ENCODE measurements at places on chromosomes 6 and 20.

GRCh38 chr6:90186026-90186425 lies 110.6 kb downstream of the BACH2 start:
- DNase-seq, result no peak

GRCh38 chr20:23454816-23455215 lies 2.1 kb upstream of the CST11 start:
- DNase-seq, result no peak

GRCh38 chr6:127202676-127203075 lies 64.0 kb upstream of the RNF146 start:
- DNase-seq, result no peak

GRCh38 chr20:52425253-52425652 lies 233.7 kb upstream of the ZFP64 start:
- DNase-seq, result no peak

GRCh38 chr6:163960128-163960527 lies 545.6 kb downstream of the QKI start:
- DNase-seq, result no peak

DNA sequence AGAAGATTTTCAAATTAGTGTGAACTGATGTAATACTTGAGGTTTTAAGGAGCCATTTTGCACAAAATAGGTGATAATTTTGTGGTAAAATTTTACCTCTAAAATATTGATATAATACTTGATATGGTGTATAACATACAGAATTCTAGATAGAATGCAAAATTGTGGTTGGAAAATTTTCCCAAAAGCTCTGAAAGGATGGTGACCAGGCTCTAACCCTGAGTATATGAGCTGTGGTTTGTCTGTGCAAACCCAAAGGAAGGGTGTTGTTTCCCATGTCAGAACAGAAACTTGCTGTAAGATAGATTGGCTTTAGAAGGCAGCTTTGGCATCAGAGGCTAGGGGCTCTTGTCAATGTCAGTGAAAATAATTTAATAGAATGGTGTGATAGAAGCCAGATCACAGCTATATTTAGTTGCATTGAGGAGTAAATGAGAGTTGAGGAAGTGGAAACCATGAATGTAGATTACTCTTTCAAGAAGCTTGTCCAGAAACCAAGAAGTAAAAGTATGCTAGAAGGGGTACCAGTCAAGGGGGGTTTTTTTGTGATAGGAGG lies 257.7 kb downstream of the FARS2 start:
- no peak for DNase-seq

GRCh38 chr6:144696610-144697368 lies 411.7 kb downstream of the UTRN start:
- no peak for DNase-seq

- peak; percentile 98 for DNase-seq
These were observed at the start of gene SYS1 for GRCh38 chr20:45362804-45363610. Gene SYS1, plus strand, starts transcription at chr20:45363156. Its CDS starts 376 bp downstream, at chr20:45363532.

GRCh38 chr20:35146299-35146919 lies 727 bp downstream of the EDEM2 start:
- DNase-seq, result no peak

GRCh38 chr20:47677635-47678453 lies 107.4 kb downstream of the SULF2 start:
- peak; percentile 43 for DNase-seq

DNA sequence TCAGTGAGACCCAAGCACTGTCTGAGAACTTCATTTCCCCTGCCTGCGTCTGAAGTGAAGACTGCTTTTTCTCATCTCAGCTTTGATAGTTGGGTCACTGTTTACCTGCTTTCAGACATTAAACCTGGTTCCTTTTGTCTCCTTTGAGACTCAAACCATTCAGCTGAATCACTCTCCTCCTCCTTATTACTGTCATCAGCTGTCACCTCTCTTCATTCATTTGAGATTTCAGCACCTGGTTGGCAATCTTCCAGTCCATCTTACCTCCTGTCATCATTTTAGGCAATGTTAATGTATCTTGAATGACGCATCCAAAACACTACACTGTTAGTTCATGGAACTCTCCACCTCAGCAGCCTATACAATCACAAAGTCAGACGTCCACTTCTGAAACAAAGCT lies 34.3 kb upstream of the SOX4 start:
- DNase-seq, result no peak

- DNase-seq, result no peak
These were observed 62.7 kb downstream of the FYN start for GRCh38 chr6:111810294-111811131.

GRCh38 chr6:12379181-12379580 lies 89.0 kb downstream of the EDN1 start:
- DNase-seq, result no peak

DNA sequence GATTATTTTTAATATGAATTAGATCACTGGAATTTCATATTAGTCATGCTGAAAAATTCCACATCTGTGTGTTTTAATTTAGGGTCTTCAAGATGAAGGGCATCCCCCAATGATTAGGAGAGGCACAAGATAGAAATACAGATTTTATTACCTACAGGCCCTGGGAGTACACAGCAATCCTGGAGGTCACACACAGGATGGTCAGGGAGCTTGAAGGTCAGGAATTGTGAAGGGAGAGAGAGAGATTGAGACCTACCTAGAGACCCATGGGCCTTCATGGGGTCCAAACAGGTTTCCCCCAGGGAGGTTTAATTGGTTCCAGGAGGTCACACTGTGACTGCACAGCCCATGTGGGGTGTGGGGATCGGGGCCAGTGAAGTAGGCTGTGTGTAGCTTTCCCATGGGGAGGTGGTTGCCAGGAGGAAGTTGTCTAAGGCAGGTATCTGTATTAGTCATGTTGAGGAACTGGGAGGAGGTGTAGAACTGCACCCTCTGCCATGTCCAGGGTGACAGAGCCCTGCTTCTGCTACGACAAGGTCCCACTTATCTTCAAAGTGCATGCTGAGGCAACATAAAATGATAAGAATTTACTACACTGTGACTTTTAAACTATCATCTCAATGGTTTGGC lies 18.3 kb downstream of the SNX9 start:
- DNase-seq, result no peak

DNA sequence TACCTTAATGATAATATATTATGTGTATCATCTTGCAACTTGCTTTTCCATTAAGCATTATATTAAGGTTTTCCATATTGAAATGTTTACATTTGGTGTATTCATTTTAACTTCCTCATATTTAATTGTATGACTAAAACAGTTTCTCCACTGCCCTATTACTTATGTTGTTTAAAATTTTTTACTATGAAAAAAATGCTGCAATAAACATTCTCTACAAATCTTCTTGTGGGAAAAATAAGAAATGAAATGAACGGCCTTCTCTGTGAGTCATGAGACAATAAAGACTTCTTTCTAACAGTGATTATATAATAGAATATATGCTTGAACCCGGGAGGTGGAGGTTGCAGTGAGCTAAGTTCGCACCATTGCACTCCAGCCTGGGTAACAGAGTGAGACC lies 25.5 kb downstream of the FASTKD5 start:
- DNase-seq, result no peak

GRCh38 chr6:133631421-133631820 lies 257.5 kb upstream of the TCF21 start:
- no peak for DNase-seq

DNA sequence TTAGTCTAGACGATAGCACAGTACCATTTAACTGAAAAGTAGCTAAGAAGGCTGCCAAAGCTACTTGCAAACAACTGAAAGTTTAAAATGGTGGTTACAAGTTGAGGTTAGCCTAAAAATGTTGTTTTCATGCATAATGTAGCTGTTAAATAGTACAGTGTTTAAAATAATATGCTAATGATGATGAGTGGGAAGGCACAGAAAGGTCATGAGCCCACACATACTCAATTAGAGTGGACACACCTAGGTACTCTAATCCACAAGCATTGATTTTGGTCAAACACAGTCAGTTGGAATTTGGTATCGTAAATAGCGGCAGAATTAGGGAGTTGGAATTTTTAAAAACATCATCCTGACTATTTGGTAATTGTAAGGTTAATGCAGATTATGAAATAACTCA lies 7.0 kb downstream of the TXLNB start:
- no peak for DNase-seq

- no peak for DNase-seq
These were observed 375.0 kb upstream of the ARID1B start for GRCh38 chr6:156402227-156402626.

DNA sequence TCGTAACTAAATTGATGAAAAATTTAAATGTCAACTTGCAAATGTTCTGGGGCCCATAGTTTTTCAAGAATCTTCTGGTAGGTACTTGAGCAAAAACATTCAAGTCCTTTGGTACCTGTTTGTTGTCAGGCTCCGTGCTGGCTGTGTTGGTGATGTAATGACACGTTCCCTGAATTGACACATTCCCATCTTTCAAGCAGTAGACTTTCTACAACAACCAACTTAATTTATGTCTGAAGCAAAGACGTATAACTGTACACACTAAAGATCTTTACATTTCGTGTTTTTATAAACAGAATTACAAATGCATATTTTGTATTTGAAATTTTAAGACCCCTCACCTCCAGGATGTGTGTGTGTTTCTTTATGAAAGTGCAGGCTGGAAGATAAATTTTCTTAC lies 49.5 kb downstream of the NCOA3 start:
- DNase-seq, result no peak

GRCh38 chr6:73299151-73299971 lies 36.4 kb upstream of the KHDC1 start:
- no peak for DNase-seq

DNA sequence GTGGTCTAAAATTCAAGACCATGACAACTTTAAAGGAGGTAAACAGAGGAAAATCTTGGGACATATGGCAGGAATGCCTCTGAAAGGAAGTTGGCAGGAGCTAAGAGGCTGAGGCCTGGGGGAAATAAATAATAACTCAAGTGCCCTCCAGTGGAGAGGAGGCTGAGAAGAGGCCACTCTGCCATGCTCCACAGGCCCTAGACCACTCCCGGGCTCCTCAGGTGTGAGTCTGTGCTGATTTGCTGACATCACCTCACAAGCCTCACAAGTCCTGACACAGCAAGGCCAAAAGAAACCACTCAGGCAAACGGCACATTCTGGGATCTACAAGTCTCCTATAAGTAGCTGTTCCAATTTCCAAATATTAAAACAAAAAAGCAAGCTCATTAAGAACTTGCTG lies 91.0 kb upstream of the RIPOR2 start:
- DNase-seq, result no peak

DNA sequence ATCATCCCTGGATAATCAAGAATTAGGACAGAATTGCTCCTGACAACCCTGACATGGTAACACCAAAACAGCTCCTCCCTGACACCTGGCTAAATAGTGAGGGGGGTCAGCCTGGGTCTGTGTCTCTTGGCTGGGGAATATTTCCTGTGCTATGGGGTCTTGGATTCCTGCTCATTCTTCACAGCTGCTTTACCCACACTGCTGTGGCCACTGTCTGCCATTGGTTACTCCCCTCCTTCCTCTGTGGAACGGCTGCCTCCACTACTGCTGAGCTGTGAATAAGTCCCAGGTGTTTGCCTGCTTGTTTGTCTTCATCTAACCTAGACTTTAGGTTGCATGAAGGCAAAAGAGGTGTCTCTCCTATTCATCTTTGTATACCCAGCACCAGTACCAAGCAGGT lies 33.9 kb upstream of the TXLNB start:
- no peak for DNase-seq

DNA sequence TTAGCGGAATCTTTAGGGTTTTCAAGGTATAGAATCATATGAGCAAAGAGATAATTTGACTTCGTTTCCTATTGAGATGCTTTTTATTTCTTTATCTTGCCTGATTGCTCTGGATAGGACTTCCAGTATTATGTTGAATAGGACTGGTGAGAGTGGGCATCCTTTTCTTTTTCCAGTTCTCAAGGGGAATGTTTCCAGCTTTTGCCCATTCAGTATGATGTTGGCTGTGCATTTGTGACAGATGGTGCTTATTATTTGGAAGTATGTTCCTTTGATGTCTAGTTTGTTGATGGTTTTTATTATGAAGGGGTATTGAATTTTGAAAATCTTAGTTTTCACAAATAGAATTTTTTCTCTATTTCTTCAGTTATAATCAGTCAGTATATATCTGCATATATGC lies 656.6 kb upstream of the MAP3K7 start:
- DNase-seq, result no peak

GRCh38 chr6:20168690-20169089 lies 43.6 kb downstream of the MBOAT1 start:
- no peak for DNase-seq

- DNase-seq, result no peak
These were observed 35.6 kb upstream of the ZBP1 start for GRCh38 chr20:57655809-57656155.

- DNase-seq, result no peak
These were observed 52.2 kb upstream of the FAM83C start for GRCh38 chr20:35344354-35344837.

DNA sequence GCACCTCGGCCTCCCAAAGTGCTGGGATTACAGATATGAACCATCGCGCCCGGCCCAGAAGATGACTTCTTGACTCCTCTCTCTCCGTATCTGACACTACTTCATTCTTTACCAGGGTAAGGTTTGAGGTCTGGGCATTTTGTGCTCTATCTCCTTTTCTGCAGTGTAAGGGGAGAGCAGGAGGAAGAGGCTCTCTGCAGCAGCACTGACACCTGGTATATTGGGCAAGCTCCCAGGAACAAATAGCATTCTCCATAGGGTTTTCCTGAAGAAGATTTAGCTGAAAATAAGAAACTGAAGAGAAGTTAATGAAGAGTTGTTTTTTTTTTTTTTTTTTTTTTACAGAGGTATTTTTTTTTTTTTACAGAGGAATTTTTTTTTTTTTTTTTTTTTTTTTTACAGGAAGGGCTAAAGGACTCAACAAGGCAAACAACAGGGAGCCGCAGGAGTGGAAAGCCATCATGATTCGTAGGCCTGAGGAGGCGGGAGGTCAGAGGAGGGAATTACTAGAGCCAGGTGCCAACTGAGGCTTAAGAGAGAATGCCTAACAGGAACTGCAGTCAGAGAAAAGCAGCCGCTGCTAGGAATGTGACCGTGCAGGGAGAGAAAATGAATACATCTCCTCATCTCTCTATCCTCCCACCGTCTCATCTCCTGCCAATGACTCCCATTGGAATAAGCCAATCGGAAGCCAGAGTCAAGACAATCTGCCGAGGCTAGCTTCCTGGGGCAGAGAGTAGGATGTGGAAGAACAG lies 34.7 kb upstream of the ADGRF4 start:
- DNase-seq, result no peak

DNA sequence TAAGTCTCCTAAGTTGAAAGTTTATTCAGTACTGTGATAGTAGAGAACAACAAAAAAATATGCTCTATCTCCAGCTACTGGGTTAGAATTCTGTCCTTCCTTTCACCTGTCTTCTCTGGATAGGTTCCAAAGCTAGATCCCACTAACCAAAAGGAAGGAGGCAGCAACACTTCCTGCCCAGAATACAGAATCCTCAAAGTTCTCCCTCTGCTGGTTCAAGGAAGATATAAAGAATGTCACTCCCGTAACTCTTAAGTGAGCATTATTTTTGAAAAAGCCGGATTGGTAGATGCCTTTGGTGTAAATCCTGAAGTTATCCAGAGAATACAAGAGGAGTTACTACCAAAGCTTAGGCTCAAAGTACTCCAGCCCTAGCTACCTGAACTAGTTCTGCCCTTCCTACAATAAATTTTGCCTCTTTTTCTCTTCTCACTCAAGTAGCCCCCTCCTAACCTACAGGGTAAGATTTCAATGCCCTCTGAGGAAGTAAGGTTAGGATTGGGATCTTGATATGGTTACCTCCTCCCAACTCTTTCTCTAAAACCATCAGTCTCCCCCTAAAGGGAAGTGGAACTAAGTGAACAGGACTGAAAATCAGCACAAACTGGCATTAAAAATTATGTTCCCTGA lies 26.0 kb upstream of the CRIP3 start:
- no peak for DNase-seq

All from T-helper 9 cell (primary cell).